ENCODE measurements at places on chromosomes 12 and 14.

DNA sequence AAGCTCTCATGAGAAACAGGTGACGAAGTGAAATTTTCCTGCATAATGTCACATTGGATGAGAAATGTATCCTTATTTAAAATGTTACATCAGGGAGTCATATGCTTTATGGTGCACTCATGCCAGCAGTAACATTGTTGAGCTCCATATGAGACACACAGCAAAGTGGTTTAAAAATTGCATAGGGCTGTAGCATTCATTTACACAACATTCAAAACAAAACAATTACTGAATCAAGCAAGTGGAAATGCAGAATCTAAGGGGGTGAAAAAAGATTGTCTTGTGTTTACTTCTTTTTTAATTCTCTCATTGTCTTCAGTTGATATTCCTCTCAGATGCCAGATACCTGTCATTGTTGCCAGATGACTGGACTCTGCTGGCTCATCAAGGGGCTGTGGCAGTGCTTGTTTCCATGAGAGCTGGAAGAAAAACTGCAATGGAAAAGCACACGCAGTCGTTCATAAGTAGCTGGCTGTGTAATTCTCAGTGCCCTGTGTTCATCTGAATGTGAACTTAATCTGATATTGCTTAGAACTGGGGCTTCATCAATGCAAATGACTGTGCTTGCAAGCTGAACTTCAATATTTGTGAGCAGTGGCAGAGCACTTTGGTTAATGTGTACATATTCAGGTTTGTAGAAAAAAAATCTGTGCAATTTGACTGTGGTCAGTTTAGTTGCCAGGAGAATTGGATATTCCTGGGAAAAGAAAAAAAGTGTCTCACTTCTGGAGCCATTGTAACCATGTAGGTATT lies 305.6 kb downstream of the RAD51B start:
- DNase-seq = no peak

- DNase-seq = no peak
Measured at GRCh38 chr12:1184402-1184801, 193.4 kb downstream of the ERC1 start.

DNA sequence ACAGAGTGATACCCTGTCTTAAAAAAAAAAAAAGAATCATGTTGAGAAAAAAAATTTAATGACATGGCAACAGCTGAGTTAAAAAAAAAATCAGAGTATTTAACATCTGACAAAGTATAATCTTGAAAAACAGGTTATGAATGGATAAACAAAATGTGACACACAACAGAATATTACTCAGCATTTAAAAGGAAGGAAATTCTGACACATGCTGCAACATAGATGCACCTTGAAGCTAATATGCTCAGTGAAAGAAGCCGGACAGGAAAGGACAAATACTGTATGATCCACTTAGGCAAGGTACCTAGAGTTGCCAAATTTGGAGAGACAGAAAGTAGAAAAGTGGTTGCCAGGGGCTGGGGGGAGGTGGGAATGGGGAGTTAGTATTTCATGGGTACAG lies 19.4 kb upstream of the EIF2B2 start:
- no peak for DNase-seq

DNA sequence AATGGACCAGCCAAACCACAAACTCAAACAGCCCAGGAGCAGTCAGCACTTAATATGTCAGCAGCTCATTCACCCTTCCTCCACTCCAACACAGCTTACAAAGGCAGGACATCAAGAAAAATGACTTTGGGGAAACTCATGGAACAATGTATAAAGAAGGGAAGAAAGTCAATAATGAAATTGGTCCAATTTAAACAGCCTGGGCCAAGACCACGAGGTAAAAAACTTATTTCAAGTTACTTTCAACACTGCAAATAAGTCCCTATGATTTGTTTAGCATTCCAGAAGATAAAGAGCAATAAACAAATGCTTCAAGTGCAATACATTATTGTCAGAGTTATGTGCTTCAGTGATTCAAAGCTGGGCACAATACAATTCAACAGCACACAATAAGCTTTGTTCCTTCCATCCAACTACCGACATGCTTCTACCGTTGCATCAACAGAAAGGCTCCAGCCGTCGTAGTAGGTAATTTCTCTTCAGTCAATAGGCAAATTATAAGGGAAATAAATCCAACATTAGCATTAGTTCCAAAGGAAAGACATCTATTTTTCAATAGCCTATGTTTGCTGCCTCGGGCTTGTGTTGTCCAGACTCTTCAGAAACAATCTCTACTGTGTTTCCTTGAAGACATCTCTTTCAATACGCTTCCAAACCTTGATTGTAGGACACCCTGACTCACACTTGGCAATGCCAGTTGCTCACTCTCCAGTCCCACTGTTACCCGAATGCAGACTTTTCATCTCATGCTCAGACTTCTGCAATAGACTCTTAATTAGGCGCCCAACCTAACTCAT lies 225.7 kb downstream of the NUAK1 start:
- no peak for DNase-seq

- DNase-seq = peak; percentile 56
Measured at GRCh38 chr12:104285740-104286515, 17.6 kb upstream of the EID3 start.

DNA sequence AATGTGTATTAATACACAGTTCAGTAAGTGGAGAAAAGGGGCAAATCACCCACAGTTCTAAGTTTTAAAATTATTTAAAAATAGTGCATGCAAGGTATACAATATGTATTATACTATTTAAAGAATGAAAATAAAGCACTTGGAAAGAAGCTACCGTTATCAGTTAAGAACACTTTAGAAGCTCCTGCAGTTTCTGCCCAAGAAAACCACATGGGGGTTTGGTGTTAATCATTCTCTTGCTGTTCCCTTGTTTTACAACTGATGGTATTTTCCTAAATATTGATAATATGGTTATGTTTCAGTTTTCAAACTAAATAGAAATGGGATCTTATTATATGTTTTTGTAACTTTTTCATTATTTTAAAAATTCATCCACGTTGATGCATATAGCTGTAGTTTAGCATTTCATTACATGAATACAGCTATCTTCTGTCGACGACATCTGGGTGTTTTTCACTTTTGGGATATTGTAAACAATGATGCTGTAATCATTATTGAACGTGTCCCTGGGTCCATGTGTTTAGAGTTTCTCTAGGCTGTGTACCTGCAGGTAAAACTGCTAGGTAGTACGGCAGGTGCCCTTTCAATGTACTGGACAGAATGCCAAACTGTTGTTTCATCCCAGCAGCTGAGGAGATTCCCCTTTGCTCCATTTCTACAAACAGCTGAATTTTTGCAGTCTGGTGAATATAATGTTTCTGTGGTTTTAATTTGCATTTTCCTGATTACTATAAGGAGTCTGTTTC lies 64.1 kb downstream of the APPL2 start:
- no peak for DNase-seq

- DNase-seq = no peak
Measured at GRCh38 chr12:112803620-112804282, 12.2 kb downstream of the RPH3A start.

DNA sequence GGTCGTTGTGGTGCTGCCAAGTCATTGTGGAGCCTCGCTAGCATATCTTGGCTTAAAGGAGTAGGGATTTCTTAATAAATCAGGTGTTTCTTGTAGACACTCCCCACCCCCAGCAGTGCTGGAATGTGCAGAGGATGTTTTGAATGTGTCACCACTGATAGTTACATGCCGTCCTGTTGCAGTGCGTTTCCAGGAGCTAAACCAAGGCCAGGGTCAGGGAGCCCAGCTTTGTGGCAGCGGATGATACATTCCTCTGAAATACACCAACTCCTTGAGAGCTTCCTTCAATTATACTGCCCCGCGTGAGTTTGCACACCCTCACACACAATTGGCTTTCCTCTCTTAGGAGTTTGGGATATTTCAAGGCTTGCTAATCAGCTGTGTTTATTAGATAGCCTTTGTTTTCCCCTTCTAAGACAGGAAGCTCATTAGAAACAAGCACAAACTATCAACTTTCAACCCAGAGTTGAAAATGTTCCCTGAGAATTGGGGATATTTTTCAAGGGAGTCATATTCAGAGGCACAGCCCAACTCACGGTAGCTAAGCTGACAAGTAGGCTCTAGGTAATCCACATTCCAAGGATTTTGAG lies 154.9 kb downstream of the C12orf75 start:
- no peak for DNase-seq

DNA sequence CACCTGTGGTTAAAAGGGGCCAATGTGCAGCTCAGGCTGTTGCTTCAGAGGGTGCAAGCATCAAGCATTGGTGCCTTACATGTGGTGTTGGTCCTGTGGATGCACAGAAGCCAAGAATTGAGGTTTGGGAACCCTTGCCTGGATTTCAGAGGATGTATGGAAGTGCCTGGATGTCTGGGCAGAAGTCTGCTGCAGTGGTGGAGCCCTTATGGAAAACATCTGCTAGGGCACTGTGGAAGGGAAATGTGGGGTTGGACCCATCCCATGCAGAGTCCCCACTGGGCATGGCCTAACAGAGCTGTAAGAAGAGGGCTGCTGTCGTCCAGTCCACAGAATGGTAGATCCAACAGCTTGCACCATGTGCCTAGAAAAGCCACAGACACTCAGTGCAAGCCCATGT lies 36.6 kb downstream of the PCNX1 start:
- no peak for DNase-seq

DNA sequence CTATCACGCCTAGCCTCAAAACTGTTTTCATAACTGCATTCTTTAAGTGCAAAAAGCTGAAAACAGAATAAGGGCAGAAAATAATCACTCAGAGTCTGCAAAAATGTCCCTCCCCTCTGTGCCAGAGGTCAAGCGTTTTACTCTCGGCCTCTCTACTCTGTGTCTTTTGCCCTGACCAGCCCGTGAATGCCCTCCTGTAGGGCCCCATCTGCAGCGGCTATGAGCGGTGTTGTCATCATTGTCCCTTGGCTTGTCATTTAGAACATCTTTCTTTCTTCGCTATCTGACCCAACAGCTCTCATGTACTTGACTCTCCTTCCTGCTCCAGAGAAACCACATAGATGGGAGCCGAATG lies 21.7 kb downstream of the ELK3 start:
- DNase-seq = no peak

DNA sequence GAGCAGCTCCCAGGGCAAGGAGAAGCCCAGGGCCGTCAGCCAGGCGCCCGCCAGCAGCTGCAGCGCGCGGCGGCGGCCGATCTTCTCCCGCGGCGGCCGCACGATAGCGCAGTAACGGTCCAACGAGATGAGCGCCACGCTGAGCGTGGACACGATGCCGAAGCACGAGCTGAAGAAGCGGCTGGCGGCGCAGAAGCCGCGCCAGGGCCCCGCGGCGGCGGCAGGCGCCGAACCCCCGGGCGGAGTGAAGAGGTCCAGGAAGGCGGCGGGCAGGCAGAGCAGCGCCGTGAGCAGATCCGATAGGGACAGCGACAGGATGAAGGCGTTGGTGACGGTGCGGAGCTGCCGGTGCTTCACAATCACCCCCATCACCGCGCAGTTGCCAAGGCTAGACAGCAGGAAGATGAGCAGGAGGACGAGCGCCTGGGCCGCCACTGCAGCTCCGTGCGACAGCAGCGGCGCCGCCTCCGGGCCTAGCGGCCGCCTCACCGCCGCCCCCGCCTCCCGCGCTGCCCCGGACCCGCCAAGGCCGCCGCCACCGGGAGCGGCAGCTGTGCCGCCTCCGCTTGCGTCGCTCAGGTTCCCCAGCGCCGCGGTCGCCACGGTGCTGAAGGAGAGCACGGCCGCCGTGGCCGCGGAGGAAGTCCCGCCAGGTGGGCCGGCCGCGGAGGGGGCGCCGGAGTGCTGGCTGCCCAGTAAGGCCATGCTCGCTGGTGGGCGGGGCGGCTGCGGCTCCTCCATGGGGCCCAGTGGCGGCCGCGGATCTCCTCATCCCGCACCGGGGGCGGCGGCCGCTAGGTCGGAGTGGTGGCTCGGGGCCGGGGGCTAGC lies 479 bp downstream of the GPR135 start:
- DNase-seq = peak; percentile 75

DNA sequence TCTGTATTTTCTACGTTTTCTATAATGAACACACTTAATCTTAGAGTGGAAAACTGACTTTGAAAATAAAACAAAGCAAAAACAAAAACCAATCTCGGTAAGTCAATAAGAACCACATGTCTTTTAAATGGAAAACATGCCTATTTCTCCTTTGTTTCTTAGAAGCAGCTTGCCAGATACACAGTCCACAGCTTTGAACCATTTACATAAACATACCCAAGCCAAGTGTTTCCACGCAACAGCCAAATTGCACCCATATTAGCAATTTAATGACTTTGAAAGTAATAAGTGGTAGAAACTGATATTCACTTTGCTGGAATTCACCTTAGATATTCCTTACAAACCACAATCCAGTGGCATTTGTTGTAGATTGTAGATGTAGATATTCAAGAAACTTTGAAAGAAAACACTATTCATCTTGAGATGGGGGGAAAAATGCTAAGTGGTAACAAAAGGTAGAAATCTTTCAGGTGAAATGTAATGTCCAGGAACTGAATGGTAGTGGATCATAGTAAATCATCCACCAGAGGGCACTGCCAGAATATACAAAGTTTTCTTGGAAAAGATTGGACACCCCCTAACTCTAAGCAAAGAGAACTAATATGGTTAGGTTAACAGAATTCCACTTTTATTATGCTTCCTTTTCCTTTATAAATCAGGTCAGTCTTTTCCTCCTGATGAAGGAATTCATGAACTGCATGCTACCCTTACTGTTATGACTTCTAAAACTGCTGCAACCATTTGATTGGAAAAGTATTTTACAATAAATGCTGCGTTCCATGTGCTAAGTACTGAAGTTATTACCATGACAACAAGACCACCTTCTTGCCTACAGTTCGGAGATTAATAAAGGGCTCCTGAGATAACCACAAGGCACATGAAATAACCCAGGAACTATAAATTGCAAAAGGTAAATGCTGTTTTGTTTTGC lies 69.8 kb downstream of the RERG start:
- no peak for DNase-seq

- no peak for DNase-seq
Measured at GRCh38 chr12:11823043-11823442, 173.6 kb downstream of the ETV6 start.

- no peak for DNase-seq
Measured at GRCh38 chr14:32099473-32099872, 22.4 kb downstream of the ARHGAP5 start.

- DNase-seq = no peak
Measured at GRCh38 chr14:91418387-91419043, 895 bp upstream of the CCDC88C start.

- no peak for DNase-seq
Measured at GRCh38 chr14:50607181-50607580, 47.2 kb downstream of the ATL1 start.

DNA sequence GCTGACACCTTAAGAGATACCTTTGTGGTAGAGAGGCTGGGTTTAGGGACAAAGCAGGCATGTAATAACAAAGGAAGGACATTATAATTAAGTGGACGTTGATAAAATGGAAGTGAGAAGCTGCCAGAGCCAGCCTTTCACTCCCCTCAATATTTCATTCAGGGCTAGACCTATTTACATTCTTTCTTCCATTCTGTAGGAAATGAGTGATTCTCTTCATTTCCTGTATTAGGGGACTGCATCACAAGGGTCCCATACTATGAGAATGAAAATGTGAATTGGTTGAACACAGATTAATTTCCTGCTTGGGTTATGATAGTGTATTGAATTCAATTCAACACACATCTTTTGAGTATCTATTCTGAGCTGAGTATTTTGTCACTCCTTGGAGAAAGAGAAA lies 143.0 kb downstream of the OTOGL start:
- DNase-seq = no peak

GRCh38 chr12:102958830-102959176 lies 1.3 kb downstream of the ASCL1 start:
- DNase-seq = no peak

All from left colon (tissue), 2 donors.